ENCODE measurements at places on chromosomes 5 and 9. TPM values are rescaled to one million over a fixed set of nuclear protein-coding genes. Genes with fewer than 3 reads are reported as not detected.

GRCh38 chr9:98345011-98345410, 89.6 kb upstream of the TBC1D2 start:
- DNase-seq, result no peak

DNA sequence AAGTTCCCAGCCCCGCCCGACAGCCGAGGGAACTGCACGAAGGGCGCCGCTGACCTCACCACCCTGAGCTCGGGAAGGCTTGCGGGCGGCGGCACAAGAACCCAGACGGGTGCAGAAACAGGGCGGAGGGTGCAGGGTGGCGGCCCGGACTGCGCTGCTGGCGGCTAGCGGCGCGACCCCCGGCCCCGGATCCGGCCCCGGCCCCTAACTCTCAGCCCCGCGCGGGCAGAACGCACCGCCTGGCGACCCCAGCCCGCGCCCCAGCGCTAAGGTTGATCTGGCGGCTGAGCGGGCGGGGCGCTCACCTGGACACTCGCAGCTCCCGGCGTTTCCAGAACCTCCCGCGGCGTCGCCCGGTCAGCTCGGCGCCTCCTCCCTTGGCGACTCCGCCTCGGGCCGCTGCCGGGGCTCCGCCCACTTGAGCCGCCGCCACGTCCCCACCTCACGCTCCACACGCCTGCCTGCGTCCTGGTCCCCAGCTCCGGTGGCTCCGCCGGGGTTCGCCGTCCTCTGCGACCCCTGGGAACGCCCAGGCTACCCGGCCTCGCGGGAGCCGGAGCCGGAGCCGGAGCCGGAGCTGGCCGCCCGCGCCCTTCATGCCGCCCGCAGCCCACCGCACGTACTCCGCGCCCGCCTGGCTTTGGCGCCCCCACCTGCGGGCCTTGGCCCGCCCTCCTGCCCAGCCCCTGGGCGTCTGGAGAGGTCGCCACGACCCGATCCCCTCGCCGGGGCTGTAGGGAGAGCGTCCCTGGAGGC, at the start of gene P4HA2:
P4HA2 (minus strand) TSS at position 369 of the 756 bp plus-strand sequence. CDS start 9,227 bp downstream, outside the sequence.
- peak; percentile 80 for DNase-seq

- DNase-seq, result peak; percentile 26
Measured at GRCh38 chr9:103364753-103365152, 369.6 kb downstream of the CYLC2 start.

DNA sequence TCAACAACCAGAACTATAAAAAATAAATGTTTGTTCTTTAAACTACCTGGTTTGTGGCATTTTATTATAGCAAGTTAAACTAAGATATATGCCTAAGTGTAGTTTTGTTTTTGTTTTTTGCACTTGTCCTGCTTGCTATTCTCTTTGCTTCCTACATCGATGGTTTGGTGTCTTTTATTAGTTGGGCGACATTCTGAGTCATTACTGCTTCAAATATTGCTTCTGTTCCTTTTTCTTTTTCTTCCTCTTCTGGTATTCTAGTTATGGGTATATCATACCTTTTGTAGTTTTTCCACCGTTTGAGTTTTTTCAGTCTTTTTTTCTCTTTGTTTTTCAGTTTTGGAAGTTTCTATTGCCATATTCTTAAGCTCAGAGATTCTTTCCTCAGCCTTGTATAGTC, 86.9 kb downstream of the MACIR start:
- no peak for DNase-seq

LCN12 gene
- not detected for total RNA-seq

DNA sequence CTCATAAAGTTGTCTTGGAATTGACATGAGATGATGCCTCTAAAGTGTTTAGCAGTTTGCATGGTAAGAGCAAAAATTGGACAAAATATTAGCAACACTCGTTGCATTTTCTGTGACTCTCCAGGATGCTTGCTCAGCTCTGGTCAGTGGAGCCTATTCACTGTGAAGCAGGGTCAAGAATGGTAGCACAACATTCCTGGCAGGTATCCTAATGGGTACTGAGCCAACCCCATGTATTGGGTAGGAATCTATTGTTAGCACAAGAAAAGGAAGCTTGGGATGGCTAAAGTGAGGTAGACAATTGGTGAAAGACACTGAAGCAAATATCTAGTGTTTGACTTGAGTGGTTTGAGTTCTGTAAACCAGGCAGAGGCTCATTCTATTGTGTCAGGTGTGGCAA, 10.4 kb upstream of the ACTBL2 start:
- no peak for DNase-seq

GRCh38 chr9:97543561-97543960, 42.1 kb downstream of the TMOD1 start:
- DNase-seq, result no peak

DNA sequence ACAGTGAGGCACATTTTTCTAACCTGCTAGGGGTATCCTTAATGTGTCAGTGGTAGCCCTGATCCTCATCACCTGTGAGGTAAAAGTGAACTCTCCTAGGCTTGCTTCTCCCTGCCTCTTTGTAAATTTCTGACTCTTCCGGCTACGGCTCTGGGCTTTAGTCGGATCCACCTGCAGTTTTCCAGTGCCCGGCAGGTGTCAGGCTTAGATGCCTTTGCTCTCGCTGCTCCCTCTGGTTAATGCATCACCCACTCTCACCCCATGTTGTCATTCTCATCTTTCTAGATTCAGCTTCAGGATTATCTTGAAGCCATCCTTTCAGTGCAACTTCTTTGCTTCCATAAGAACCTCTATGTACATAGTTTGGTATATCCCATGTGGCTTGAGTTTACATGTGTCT, 3.6 kb downstream of the CEP78 start:
- no peak for DNase-seq

DNA sequence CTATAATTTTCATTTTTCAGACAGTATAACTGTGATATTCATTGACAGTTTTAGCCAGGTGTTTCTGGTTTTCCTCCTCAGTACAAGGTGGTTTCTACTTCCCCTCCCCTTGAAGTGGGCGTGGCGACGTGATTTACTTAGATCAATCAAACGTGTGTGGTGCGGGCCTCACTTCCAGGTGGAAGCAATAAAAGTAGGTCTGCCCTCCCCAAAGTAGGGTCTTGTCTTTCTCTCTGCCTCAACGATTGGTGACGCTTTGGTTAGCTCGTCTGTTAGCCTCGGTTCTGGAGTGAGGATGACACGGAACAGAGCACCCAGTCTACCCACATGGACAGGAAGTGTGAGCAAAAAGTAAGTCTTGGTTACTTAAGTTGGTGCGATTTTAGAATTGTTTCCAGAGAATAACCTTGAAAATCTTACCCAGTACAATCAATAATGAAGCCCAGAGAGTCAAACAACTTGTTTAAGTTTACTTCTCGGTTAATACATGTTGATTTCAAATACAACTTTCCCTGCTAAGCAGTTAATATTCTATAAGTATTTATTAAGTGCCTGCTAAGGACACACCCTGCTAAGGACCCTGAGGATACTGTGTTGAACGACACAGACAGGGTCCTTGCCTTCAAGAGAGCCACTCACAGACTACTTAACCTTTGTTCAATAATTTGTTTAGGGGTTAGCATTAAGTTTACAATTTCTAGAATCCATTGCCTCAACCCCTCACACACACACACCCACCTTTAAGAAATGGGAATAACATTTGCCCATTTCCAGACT, 48.4 kb downstream of the COX7C start:
- no peak for DNase-seq

- no peak for DNase-seq
Measured at GRCh38 chr5:32865475-32865874, 154.4 kb downstream of the NPR3 start.

NIM1K gene
- 1.2 TPM for total RNA-seq

DNA sequence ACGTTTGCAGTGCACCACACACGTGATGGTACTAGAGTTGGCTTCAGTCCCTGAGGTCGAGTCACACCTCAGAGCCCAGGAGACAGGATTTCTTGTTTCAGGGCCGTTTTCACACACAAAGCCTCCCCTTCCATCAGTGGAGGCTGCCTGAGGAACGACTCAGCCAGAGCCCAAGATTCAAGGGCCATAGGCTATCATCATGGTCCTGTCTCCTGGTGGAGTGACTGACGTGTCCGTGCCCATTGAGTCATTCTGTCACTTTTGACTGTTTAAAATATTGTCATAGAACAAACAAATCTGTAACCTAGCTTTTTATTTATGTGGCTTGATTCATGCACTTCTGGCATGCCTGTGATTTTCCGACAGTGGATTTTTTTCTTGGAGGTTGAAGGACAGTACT, 28.3 kb downstream of the CAMK2A start:
- DNase-seq, result no peak

DNA sequence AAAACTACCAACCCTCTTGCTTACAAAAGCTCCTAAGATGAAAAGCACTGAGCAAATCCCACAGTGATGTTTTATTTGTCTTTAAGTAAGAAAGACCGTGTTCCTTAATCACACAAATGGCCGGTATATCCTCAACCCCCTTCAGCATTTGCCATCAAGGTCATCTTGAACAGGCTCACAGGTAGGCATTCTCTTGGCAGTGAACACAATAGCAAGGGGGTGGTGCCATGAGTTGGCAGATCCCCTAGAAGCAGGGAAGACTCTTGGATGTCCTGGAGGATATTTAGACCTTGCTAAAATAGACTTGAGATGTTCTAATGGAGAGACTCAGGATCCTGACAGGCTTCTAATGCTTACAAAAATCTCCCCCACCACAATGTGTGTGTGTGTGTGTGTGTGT, 323.0 kb downstream of the SPOCK1 start:
- DNase-seq, result no peak

SHOC1 gene
- 3.6 TPM for total RNA-seq

- no peak for DNase-seq
Measured at GRCh38 chr5:160451281-160451680, 29.6 kb downstream of the PTTG1 start.

DNA sequence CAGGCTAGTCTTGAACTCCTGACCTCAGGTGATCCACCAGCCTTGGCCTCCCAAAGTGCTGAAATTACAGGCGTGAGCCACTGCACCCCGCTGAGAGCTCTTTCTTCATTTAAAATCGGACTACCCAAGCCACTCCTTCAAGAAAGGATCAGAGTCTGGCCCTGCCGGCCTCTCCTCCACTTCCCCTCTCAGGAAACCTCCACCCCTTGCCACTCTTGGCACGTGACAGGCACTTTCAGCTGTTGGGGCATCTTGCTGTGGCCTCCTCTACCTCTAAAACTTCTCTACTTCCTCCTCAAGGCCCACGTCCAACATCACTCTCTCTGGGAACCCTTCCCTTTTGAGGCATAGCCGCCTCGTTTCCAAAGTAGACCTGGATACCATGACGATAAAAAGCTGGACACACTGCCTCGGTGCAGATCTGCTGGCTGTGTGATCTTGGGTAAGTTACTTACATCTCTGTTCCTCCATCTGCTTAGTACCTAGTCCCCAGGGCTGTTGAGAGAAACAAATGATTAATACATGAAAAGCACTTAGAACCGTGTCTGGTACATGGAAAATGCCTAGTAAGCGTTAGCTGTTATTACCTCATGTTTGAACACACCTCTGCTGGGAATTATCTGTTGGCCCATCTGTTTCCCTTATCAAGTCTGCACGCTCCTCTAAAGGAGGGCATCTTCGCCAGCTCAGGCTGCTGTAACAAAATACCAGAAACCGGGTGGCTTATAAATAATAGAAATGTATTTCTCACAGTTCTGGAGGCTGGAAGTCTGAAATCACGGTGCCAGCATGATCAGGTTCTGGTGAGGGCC, 55.3 kb downstream of the SMIM23 start:
- no peak for DNase-seq

DNA sequence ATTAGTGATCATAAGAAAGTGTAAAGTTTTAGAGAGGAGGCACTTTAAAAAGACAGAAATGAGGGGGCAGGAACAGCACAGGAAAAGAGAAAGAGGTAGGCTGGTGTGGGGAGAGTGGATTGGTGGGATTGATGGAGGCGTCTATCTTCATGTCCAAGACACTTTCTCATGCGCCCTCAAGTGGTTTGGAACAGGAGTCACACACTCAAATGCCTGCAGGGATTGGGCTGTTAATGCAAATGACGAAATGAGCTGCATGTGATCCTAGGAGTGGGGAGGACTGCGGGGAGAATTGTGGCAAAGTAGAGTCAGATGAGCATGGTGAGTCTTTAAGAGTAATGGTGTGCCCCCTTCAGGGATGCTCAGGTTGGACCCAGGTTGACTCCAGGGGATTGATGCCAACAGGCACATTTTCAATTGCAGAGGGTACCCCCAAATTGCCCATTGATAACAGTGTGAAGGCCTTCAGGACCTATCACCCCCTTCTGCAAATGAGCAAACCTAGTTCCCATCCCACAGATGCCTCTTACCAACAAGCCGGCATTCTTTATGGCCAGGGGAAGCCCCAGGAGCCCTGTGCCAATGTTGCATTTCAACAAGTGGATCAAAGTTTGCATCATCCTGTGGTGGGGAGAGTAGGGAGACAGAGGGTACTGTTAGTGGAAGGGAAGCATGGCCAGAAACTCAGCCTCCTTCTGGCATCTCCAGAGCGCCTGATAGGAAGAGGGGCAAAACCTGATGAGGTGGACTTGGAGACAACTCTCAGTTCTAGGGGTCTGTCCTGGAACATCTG, 5.3 kb downstream of the SLC36A3 start:
- DNase-seq, result peak; percentile 64

GRCh38 chr5:166786889-166787288, 1504.6 kb upstream of the WWC1 start:
- DNase-seq, result no peak

GRCh38 chr9:32965566-32965965, 35.9 kb downstream of the APTX start:
- DNase-seq, result no peak

AGXT2 gene
- 2.2 TPM for total RNA-seq

- no peak for DNase-seq
Measured at GRCh38 chr5:158832731-158833130, 267.0 kb downstream of the EBF1 start.

GRCh38 chr5:76542887-76543690, 80.1 kb downstream of the F2RL2 start:
- DNase-seq, result no peak

DNA sequence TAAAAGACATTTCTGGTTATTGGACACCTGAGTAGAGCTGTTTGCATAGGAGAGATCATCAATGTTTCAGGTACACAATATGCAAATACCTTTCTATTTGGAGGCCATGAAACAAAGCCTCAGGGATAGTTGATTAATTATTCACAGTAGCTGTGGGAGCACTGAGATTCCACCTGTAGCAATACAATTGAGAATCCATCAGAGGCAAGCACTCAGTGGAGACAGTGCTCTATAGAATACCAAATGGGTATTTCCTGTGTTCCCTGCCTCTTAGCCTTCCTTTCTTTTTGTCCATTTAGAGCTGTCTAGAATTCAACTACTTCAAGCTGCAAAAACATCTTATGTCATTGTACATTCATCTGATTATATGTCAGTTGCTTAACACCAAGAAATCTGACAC, 1754.0 kb upstream of the ACO1 start:
- DNase-seq, result no peak

- no peak for DNase-seq
Measured at GRCh38 chr5:83957188-83957587, 236.5 kb upstream of the HAPLN1 start.

XRCC4 gene
- total RNA-seq, result 8.7 TPM

KYAT1 gene
- total RNA-seq, result 3.9 TPM
